ENCODE measurements at places on chromosomes 5 and 9.
A peak's percentile ranks its signal among the peaks of the same experiment; 100 is the strongest.

DNA sequence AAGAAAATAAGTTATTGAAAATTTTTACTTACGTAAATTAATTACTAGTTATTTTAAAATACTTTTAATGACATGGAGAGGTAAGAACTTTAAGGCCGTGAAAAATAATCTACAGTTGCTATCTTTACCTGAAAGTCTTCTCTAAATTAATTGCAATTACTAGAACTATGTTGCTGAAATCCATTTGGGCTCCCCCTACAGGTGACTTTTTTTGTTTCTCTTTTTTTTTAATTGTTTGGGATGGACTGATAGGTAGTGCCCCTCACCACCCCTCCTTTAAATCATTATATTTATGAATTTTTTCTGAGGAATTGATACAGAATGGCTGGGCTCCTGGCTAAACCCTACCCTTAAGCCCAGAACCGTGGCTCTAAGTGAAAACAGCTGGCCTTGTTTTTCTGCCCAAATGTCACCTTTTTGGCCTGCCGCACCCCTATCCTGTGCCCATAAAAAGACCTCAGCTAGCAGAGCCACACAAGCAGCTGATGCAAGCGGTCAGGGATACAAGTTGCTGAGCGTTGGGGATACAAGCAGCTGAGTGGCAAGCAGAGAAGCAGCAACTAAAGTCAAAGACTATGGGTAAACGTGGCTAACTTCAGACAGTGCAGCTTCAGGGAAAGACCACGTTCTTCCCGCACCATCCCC, 315.2 kb upstream of the ACO1 start:
- DNase-seq, result peak; percentile 4

DNA sequence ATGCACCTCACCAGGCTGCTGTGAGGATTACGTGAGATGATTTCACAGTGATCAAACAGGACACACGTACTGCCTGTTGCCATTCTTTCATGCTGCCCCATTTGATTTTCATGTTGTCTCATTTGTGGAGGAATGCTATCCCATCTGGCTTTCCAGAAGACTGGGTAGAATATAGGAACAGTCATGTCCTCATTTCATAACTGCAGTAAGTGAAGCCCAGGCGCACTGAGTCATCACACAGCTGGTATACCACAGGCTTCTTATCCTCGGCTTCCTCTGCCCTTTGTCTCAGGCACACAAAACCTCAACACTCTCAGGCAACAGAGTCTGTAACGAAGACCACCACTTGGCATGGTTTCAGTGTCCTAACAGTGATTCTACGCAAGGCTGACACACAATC, 62.3 kb downstream of the LHFPL2 start:
- DNase-seq, result no peak

DNA sequence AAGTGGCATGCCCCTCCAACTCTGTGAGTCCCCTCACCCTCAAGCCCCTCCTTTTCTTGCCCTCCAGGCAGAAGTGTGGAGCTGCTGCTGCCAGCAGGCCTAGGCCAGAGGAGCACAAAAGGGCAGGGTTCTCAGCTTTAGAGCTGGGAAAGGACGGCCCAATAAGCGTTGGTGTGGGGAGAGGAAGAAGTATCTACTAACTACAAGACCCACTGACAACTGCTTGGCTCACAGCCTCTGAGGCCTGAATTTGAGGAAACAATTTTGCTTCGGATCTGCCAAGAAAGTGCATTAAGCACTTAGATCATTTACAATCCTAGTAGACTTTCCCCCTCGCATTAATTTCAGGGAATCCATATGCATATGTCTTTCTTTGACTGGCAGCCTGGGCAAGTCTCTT, 179.4 kb downstream of the SNX18 start:
- no peak for DNase-seq

DNA sequence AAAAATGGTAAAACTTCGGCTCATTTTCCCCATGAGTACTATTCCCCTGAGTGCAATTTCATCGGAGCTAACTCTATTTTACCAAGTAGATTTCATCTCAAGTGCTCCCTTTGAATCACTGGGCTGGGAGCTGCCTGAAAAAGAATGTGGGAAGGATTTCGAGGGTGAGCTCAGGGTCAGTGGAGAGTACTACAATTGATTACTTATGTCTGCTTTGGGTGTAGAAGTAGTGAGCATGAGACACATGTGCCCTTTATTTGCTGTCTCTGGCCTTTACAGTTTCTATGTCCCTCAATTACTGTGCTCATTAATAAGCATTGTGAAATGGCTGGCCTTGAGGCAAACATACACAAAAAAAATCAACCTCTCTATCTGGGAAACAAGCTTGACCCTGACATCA, 172.7 kb upstream of the RFX3 start:
- no peak for DNase-seq

GRCh38 chr9:99607842-99608448, 213.7 kb upstream of the NR4A3 start:
- no peak for DNase-seq

- DNase-seq, result no peak
Measured at GRCh38 chr5:1746371-1747078, 53.1 kb downstream of the MRPL36 start.

GRCh38 chr5:154345255-154345952, 100.4 kb upstream of the SAP30L start:
- DNase-seq, result no peak

GRCh38 chr9:113808391-113809358, 67.4 kb upstream of the ZNF618 start:
- DNase-seq, result no peak

DNA sequence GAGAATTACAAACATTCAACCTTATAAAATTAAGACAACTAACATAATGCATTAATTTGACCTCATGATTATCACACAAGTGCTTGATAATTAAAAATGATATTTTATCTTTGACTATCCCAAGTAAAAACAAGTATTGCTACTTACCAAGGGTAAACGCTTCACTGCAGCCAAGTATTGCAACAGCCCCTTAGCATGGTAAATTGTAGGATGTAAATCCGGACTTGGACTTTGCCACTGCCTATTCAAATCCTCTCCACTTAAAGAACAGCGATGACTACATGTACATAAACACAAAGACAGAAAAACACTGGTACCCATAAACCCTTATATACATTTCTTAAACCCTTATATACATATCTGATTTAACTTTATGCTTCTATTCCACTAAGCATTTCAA, 155.1 kb downstream of the AGTPBP1 start:
- DNase-seq, result no peak

DNA sequence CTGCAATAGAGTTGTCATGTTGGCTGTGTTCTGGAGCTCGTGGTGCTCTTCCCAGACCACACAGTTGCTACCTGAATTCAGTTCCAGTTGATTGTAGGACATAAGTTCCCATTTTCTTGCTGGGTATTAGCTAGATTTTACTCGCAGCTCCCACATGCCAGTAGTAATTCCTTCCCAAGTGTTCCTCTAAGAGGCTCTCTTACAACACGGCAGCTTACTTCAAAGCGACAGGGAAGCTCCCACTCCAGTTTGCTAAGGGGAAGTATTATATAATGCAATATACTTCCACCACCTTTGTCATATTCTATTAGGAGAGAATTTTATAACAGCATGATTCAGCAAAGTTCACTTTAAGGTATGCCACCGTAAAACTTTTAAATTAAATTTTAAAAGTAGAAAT, 623.0 kb downstream of the SLCO4C1 start:
- DNase-seq, result no peak

DNA sequence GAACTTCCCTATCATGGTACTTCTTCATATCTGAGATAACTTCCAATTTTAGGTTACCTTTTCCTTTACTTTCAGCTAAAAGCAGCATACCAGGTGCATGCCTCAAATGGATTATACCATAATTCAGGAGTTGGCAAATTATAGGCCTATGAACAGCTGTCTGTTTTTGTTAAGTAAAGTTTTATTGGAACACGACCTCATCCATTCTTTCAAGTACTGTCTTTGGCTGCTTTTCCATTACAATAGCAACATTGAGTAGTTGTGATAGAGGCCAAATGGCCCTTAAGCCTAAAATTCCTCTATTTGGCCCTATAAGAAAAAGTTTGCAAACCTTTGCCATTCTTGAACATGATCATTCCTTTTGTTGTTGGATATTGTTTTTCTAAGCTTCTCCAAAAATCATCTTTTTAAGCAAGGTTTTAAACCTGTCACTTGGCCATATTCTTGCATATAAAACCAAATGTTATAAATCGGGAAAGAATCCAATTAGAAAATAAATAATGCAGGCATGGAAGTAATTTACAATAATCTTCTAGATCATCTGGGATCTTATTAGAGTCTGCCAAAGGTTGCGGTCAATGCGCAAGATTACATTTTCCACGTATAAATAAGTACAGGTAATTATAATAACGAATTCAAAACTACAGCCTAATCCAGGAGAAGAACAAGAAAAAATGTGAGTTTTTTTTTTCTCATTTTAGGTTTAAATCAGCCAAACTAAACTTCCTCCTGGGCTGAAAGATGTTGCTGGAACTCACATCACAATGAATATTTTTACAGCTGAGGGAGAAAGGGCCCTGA, 226.5 kb upstream of the ANKRD55 start:
- DNase-seq, result no peak

DNA sequence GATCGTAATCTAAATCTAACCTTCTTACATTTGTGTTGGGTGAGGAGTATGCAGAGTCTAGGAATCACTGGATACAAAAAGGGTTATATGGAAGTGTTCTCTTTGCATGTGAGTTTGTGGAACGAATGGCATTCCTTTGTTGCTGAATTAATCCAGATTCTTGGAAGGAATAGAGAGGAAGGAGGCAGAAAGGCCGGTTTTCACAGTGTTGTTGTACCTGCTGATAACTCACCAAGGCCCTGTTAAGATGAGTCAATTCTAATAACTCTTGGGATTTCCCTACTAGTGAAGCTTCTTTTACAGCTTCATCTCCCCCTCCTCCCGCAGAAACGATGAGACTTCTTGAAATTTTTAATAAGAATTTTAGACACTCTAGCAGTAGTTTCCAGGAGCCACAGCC, 84.0 kb downstream of the ZSWIM6 start:
- no peak for DNase-seq

DNA sequence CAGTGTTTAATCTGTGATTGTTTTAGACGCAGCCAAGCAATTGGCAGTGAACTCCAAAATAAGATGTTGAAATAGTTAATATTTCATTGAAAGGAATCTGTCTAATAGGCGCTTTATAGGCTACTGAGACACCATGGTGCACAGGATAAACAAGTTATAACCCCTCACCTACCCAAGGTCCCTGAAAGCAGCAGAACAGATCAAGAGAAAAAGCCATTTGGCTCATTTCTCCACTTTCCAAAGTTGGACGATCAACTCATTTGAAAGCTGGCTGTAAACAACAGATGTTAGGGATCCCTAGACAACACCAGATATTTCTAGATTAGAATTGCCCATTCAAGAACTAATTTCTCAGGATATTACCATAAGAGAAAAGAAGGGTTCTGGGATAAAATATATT, 4.9 kb downstream of the PUM3 start:
- no peak for DNase-seq

DNA sequence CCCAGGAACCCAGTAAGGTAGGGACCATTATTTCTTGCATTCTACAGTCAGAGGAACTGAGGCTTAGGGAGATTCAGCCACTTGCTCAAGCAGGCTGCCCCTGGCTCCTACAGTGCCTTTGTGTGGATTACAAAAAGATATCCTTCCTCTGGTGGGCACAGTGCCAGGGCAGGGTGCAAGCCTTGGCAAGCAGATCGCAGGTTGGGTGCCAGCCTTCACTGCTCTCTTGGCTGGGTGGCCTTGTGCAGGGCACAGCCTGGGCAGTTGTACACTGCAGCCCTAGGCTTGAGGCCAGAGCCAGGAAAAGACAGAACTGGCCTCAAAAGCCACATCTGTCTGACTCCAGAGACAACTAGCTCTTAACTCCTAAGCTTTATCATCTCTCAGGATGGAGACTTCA, 15.0 kb downstream of the DOCK2 start:
- no peak for DNase-seq

- DNase-seq, result no peak
Measured at GRCh38 chr9:18596920-18597319, 123.0 kb downstream of the ADAMTSL1 start.

DNA sequence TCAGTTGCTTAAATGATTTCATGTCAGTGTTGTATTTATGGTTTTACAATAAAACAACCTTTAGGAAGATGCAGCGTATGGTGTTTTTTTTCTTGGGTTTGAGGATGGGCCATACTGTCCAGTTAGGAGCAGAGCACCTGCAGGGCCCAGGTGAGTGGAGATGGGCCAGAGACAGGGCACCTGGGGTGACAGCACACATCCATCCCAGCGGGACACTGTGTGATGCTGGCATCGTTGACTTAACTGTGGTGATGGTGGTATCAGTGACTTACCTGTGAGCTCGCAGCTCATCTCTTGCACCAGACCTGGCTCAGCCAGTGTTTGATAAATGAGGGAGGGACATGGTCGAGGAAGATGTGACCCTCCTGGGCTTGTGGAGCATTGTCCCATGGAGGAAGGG, 21.6 kb downstream of the AMBP start:
- no peak for DNase-seq
